CD4-positive, alpha-beta memory T cell (primary cell): ENCODE measurements at places on chromosomes 3 and 15.

DNA sequence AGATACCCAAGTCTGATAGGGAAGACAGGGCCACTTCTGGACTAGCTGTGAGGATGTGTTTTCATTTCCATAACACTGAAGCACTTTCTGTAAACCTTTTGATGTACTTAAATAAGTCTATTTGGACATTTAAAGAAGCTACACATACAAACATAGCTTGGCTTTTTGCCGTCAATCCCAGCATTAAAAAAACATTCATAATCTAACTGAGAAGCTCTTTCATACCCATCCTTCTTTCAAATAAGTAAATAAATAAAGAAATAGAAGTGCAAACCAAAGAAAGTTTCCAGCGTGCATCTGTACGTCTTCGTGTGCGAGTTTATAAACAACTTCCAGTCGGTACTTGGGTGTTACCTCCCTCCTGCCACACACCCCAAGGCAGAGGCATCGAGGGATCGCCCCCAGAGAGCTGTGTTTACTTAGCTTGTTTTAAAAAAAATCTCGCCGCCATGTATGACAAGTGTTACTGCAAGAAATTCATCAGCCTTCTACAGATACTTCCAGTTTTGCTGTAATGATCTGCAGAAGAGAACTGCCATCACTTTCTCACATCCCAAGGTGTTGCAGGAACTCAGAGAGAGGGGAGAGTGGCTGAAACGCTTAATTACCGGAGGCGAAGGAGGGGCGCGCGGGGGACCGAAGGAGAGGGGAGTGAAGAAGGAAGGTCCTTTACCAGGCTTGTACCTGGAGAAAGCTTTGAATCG is 9.0 kb upstream of the MEIS2 start:
- no peak for DNase-seq

DNA sequence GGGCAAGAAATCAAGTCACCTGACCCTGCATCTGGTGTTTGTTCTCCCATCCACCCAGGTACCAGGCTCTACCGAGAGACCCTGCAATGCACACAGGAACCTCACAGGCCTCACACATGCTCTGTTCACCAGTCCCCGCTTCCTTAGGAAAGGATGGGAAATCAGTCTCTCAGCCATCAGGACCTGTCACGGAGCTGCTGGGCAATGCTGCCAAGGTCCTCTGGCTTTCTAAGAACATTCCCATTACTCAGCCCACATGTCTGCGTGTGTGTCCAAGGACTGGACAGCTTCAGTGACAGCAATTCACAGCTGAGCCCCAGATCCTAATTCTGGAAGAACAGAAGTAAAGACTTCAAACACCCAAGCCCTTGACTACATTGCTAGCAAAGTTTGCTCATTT is 6.5 kb upstream of the SRGAP3 start:
- no peak for DNase-seq

DNA sequence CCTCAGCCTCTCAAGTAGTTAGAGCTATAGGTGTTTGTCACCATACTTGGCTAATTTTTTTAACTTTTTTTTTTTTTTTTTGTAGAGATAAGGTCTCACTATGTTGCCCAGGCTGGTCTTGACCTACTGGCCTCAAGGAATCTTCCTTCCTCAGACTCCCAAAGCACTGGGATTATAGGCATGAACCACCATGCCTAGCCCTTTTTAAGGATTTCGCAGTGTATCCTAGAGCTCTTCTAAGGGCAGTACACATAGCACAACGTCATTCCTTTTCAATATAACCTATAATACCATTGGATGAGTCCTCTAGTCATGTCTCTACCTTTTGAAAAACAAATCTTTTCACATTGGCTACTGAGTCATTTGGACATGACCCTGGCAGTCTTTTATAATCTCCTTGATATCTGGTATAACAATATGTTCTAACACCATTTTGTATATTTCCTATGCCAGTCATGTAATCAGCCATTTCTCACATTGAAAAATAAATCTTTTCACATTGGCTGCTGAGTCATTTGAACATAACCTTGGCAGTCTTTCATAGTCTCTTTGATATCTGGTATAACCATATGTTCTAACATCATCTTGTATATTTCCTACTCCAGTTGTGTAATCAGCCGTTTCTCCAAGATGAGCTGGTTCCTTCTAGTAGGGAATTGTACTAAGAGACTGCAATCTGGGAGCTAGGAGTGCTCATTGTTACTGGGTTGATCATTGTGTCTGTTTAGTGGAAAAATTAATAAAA is 944.7 kb downstream of the MCTP2 start:
- DNase-seq, result no peak

DNA sequence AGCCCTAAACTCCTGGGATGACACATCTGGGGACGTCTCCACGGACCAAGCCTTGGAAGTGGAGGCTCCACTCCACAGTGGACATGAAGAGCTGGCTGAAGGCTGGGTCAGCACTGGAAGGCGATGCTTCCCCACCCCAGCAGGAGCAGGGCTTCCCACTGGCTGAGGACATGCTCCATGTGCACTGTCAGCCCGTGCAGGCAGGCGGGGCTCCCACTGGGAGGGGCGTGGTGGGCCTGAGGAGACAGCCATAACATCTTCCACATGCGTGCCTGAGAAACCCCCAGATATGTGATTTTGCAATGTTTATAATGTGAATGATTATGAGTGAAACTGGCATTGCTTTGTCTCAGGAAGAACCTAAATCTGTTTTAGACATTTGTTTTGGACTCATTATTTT is 231.3 kb downstream of the KLF13 start:
- DNase-seq, result no peak

- DNase-seq, result peak; percentile 52
These were observed 1.6 kb downstream of the SPRED1 start for GRCh38 chr15:38254051-38254883.

GRCh38 chr3:144028798-144029411 is 57.3 kb downstream of the DIPK2A start:
- DNase-seq, result no peak

DNA sequence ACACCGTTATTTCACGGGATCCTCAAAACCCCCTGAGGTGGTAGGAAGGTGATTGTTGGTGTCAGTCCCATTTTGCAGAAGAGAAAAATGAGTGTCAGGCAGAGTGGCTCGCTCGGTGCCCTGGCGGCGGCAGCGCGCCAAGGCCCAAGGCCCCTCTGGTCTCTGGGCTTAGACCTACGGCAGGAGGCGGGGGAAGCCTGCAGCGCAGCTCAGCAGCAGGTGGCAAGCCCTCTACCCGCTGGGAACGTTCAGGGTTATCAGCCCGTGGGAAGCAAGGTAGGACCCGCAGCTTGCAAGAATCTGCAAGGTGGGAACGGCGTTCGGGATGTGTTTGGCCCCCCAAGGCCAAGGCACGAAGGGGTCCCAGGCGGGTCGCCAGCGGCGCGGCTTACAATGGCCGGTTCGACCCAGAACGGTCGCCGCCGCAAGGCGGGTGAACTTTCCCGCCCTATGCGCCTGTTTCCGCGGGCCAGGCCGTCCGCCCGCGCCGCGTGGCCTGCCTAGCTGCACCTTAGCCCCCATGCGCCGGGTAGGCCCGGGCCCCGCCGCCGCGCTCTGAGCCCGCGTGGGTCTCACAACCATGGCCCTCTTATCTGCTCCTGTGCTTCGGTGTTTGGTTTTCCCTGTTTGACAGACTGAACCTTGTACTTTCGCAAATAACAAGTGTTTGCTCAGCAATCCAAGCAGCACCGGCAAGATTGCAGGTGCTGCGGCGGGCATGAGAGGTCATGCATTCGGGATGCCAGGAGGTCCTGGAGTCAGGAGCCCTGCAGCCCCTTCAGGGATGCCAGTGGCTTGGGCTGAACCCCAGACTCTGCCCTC is 39.7 kb downstream of the CCNL1 start:
- no peak for DNase-seq

GRCh38 chr3:14235912-14236295 is 57.3 kb downstream of the LSM3 start:
- DNase-seq, result no peak

DNA sequence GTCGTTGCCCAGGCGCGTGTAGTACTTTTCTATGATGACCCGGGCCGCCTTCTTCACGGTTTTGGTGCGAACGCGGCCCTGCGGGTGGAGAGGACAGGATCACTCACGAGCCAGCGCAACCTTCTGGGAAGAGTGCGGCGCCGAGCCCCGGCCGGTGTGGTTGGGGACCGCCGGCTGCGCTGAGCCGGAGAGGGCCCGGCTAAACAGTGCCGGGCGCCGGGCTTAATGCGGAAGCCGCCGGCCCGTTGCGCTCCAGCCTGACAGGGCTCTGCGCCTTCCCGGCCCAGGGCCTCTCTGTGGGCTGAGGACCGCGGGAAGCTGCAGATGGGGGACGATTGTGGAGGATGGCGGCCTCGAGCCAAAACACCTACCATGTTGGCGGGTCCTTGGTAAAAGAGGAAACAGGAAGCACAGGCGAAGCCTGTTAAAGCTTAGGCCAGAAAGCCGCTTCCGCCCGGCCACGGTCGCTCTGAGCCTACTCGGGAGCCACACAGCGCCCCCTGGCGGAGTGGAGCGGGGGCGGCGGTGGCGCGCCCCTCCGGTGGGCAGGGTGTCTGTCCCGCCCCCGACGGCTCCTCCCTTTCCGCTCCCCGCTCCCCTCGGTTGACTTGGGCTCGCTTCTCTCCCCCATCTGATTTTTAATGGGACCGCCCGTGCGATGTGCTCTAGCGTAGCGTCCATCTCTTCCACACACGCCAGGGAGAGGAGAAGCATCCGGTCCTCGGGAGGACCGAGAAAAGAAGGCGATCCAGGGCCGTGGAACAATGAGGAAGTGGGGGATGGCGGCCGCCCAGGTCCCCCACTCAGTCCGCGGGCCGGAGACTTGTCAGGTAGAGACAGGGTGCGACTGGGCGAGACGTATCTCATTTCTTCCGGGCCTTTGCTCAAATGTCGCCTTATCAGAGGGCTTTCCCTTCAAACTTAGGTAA is at the start of gene RPS17:
TSS of gene RPS17 (minus strand) at position 403 of the 929 bp plus-strand sequence. CDS start at position 374, 29 bp downstream.
- DNase-seq, result peak; percentile 99

GRCh38 chr3:51378726-51379125 is 6.4 kb upstream of the MANF start:
- no peak for DNase-seq

GRCh38 chr3:26807272-26807671 is 184.7 kb downstream of the LRRC3B start:
- DNase-seq, result no peak

- DNase-seq, result no peak
These were observed 120.4 kb downstream of the LPP start for GRCh38 chr3:188274249-188274915.

DNA sequence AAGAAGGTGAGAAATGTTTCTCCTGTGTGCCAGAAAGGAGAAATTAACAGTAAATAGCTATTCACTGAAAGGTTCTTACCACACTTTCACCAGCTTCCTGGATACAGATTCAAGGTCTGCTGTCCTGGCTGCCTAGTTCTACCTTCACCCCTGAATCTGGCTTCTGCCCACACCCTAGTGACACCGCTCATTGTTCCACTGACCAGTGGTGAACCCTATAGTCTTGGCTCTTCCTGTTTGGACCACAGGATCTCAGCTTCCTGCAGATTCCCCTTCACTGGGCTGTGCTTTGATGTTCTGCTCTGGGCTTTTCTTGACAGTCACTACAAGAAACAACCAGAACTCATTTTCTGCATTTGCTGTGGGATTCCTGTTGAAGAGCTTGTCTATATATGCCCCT is 250.0 kb downstream of the XXYLT1 start:
- DNase-seq, result no peak

GRCh38 chr3:18236726-18237125 is 188.4 kb downstream of the SATB1 start:
- no peak for DNase-seq
